Stimulated activated CD4-positive, alpha-beta T cell treated with anti-CD3 and anti-CD28 coated beads, Interleukin-12 subunit alpha, Interleukin-12 subunit beta, amount 100 ng/mL, for 4 hours (primary cell): ENCODE measurements at places on chromosomes 3 and 15.

GRCh38 chr15:26453914-26454313 is 319.0 kb downstream of the GABRB3 start:
- no peak for DNase-seq

- peak; percentile 2 for DNase-seq
Measured at GRCh38 chr15:62649793-62650420, 392.6 kb upstream of the TPM1 start.

GRCh38 chr3:169822983-169823382 is 10.3 kb upstream of the LRRC34 start:
- DNase-seq: no peak

GRCh38 chr3:81910244-81910852 is 148.9 kb upstream of the GBE1 start:
- DNase-seq: no peak

DNA sequence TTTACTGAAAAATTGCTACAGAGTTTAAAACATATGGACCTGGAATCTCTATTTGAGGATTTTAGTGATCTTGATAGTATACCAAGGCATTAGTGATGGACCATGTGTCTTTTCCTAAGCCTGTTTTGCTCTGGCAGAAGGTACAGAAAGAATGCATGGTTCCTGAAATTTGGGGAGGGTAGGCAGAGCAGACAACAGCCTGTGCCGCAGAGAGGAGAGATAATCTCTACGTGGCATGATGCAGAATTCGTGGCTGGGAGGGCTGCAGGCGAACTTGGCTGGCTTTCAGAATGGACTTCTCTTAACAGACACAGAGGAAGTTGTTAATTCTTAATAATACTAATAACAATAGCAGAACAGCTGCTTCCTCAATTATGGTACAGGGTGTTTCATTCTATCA is 137.5 kb upstream of the FOXB1 start:
- no peak for DNase-seq

DNA sequence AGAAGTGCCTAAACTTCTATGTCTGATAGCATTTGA is at the start of gene TP63:
TP63 (plus strand) TSS at position 17 of the 36 bp plus-strand sequence. CDS start 127 bp downstream, outside the sequence.
- DNase-seq: no peak

DNA sequence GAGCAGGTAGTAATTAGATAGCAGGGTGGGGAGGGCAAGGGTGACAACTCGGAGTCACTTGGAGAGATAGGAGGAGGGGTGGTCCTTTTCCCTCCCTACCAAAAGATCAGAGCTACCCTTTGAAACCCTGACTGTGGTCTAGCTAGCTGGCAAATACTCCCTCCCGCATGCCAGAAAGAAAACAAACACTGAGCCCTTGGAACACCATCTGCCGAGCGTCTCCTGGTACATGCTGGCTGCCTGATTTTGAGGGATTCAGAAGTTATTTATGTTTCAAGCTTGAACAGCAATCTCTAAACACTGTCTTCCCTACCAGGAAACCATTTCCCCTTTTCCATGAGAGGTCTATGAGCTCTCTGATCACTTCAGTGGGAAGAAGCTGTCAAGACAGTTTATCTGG is 291.6 kb upstream of the CFAP20DC start:
- no peak for DNase-seq

DNA sequence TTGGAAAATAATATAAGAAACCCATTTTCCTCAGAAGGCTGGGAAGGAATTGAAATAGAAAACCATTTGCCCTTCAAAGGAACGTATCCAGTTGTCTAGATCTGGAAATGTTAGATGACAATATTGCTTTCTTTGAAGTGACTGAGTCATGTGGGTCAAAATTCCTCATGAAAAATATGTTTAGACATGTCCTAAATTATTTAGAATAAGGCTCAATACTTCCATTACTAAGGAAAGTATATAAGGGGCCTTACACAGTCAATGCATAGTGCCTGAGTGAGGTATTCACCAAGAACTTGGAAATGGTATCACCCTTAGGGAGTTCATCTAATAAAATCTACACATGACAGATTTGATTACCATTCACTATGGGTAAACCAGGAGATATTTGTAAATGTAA is 619.8 kb upstream of the KCNMB2 start:
- no peak for DNase-seq
